ENCODE measurements at places on chromosomes 6 and 20. TPM values are rescaled to one million over a fixed set of nuclear protein-coding genes. Genes with fewer than 3 reads are reported as not detected.

- DNase-seq, result no peak
These were observed 126.8 kb downstream of the HIVEP1 start for GRCh38 chr6:12138936-12139335.

DNA sequence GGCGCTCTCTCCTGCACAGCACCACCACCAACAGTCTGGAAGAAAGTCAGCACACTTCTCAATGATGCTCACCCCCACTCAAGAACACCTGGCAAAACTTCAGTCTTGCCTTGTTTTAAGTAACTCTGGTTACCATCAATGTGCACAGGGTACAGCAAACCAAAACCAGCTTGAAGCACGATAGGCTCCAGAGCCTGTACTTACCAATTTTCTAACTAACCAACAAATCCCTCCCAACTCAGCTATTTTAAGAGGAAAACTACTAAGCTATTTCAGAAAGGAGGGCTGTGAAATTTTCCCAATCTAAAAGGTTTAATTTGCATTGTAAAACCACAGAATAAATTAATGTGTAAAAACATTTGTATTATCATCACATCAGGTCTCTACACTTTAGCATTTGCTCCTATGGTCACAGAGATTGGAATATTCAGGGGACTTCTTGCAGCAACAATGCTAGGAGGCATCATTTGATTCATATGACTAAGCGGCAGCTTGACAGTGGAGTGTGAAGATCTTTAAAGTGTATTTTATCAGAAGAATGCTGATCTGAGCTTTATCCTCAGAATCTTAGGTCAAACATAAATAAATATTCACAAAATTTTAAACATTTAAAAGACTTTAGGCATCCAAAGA, 82.8 kb downstream of the RALGAPA2 start:
- DNase-seq, result no peak

DNA sequence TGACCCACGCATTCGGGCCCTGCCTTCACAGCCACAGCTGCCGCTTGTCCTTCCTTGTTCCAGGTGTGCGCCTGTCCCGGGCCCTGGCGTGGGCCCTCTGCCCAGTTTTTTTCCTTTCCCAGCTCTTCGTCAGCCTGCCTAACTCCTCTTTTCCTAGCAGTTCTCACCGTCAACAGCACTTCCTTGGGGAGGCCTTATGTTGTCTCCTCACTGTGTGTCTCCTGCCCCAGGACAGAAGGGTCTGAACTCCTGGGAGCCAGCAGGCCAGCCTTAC, 71.8 kb downstream of the CDS2 start:
- no peak for DNase-seq

The FAXC gene
- not detected for total RNA-seq

DNA sequence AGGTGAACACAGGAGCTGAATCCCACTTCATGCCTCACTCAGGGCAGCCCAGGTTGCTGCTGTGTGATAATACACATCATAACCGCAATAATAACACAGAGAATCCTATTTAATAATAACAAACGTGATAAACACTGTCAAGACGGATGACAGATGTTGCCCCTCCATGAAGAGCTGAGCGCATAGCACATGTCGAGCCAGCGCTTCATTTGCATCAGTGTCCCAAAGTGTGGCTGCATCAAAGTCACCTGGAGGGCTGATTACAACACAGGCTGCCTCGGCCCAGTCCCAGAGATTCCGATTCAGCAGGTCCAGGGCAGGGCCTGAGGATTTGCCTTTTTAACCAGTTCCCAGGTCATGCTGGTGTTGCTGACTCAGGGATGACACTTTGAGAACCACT, 198.5 kb downstream of the QKI start:
- DNase-seq, result no peak
